Fibroblast of the conjunctiva (primary cell): ENCODE measurements at places on chromosomes 1 and 21.

DNA sequence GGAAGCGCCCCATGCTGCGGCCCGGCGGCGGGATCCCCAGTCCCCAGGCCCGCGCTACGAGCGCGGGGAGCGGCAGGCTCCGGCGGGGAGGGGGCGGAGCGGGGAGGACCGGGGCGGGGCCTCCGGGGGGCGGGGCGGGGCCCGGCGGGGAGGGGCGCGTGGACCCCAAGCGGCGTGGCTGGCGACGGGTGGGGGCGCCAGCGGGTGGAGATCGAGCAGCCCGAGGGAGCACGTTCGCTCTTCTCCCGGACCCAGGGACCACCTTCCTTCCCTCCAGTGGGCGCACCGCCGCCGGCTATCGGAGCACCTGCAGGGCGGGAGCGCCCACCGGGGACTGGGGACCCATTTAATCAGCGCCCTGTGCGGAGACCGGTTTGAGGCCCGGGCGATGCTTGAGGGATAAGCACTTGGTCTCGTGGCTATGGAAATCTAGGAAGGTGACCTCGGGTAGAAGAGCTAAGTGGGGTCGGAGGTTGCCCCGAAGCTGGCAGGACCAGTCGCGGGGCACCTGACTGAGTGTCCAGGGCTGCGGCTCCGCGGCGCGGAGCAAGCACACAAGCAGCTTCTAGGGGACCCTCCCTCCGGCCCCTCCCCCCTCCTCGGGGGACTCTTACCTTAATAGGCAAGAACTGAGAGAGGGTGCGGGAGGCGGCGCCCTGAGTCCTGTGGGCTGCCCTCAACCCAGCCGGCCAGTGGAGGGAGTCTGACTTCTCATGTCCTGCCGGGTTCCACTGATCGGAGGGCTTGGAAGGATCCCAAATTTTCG lies at the start of gene TSPAN2:
Gene TSPAN2 (minus strand): TSS at position 84 of the 766 bp plus-strand sequence. CDS start 71 bp downstream, at position 13.
- no peak for DNase-seq

DNA sequence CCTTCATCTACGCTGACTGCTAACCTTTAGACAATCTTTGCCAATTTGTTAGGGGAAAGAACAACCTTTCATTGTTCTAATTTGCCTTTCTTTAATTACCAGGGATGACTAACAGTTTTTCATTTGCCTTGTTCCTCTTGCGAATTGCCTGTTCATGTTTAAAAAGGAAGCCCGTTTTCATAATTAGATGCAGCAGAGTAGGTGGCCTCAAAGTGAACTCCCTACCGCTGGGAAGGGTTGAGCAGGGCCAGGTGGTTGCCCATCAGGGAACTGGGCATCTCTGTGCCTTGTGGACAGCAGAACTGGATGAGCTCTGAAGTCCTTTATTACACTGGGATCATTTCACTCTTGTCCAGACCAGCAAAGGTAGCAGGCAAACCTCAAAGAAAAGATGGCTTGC lies 59.0 kb downstream of the HIVEP3 start:
- no peak for DNase-seq

DNA sequence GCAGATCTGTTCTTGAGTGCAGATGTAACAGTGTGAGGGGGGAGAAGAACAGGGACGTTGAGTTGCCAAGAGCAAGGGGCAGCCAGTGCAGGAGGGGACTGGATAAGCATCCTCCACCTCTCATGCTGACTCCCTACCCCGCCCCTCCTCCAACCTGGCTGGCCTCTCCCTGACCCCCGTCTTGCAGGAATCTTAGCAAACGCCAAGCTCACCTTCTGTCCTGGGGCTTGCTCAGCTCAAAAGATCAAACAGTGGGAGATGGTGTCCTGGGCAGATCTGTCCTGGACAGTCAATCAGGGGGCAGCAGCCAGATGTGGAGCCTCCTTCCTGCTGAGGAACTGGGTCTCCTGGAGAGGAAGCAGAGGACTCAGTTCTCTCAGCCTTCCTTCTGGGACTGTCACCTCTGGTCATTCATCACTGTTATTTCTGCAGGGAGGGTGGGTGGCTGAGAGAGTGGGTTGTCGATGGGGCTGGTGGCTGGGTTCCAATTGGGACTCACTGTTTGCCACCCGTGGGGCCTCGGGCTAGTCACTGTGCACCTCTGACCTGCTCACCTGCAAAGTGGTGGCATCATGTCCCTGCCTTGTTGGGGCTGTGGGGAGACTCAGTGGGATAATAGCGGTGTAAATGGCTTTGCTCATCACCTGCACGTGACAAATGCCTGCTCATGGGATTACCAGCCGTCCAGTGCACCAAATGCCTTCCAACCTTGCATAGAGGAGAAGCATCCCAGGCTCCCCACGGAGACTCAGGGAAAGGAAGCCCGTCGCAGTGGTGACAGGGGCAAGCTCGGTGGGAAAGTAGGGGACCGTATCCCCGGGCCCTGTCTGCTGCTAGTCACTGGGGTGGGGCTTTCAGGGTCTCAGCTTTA lies 154.4 kb downstream of the PTPRU start:
- DNase-seq: no peak

GRCh38 chr1:159187647-159188374 lies 16.4 kb downstream of the CADM3 start:
- DNase-seq: no peak

- no peak for DNase-seq
Observed at GRCh38 chr1:175208773-175209492, 16.4 kb upstream of the KIAA0040 start.

- DNase-seq: no peak
Observed at GRCh38 chr1:27507960-27508665, 18.1 kb upstream of the WASF2 start.

GRCh38 chr1:24195874-24196273 lies 8.8 kb upstream of the IFNLR1 start:
- DNase-seq: no peak

DNA sequence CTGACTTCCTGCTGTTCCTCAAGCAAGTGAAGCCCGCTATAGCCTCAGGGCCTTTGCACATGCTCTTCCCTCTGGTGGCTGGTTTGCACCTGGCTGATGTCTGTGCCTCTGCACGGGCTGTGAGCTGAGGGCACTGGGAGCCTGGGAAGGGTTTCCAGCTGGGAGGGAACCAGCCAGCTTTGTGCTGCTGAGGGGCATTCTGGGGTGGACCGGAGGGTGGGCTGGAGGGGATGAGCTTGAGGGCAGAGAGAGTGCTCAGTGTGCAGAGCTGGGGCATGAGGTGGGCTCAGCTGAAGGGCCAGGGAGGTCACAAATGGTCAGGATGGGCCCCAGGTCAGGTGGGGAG lies 305.7 kb downstream of the MATN1 start:
- DNase-seq: no peak

GRCh38 chr1:201749059-201749690 lies 79.8 kb upstream of the IPO9 start:
- no peak for DNase-seq

GRCh38 chr1:32335790-32336590 lies at the start of gene MARCKSL1:
TSS of gene MARCKSL1 (minus strand) at chr1:32336233. CDS start at chr1:32336033, 200 bp downstream.
- peak; percentile 14 for DNase-seq

- no peak for DNase-seq
Observed at GRCh38 chr1:184502161-184502560, 115.3 kb downstream of the C1orf21 start.

- DNase-seq: no peak
Observed at GRCh38 chr1:167627865-167628641, 2.0 kb upstream of the RCSD1 start.

DNA sequence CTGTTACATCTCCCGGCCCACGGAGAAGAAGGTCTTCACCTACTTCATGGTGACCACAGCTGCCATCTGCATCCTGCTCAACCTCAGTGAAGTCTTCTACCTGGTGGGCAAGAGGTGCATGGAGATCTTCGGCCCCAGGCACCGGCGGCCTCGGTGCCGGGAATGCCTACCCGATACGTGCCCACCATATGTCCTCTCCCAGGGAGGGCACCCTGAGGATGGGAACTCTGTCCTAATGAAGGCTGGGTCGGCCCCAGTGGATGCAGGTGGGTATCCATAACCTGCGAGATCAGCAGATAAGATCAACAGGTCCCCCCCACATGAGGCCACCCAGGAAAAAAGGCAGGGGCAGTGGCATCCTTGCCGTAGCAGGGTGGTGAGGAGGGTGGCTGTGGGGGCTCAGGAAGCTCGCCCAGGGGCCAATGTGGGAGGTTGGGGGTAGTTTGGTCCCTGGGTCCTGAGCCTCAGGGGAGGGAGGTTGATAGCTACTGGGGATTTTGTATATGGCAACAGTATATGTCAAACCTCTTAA lies 2.3 kb downstream of the GJB4 start:
- DNase-seq: no peak

DNA sequence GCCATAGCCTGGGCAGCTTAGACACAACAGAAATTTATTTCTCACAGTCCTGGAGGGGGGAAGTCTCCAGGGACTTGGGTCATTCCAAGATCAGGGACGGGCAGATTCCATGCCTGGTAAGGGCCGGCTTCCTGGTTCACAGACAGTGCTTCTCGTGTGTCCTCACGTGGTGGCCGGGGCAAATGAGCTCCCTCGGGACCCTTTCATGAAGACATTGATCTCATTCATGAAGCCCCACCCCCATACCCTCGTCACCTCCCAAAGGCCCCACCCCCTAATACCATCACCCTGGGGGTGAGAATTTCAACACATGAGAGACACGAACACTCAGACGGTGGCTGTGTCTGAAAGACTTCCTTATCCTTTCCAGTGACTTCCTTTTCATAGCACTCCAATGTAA lies 51.5 kb downstream of the ACOT7 start:
- DNase-seq: no peak

- DNase-seq: no peak
Observed at GRCh38 chr1:193590102-193590501, 403.7 kb upstream of the B3GALT2 start.

DNA sequence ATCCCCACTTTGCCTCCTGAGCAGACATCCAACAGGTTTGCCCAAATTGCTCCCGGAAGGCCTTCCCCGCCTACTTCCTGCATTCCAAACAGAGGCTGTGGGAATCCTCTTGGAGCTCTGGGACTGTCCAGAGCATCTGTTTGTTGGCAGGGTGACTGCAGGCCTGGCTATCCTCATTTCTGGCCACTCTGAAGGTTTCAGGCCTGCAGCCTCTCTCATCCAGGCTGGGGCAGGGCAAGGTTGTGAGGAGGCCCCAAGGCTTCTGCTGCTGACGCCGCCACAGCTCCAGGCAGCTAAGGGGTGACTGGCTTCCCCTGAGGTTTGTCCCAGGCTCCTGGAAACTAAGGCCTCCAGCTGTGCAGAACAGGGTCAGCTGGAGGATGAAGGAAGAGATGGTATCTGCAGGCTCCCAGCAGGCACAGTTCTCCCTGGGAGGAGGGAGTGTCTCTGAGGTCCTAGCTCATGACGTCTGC lies 11.3 kb downstream of the CDK18 start:
- DNase-seq: no peak

GRCh38 chr1:24904731-24905354 lies 25.2 kb downstream of the RUNX3 start:
- DNase-seq: no peak

GRCh38 chr1:40879482-40880175 lies 17.5 kb upstream of the CITED4 start:
- DNase-seq: no peak
